ENCODE measurements at places on chromosomes 5 and 9.

DNA sequence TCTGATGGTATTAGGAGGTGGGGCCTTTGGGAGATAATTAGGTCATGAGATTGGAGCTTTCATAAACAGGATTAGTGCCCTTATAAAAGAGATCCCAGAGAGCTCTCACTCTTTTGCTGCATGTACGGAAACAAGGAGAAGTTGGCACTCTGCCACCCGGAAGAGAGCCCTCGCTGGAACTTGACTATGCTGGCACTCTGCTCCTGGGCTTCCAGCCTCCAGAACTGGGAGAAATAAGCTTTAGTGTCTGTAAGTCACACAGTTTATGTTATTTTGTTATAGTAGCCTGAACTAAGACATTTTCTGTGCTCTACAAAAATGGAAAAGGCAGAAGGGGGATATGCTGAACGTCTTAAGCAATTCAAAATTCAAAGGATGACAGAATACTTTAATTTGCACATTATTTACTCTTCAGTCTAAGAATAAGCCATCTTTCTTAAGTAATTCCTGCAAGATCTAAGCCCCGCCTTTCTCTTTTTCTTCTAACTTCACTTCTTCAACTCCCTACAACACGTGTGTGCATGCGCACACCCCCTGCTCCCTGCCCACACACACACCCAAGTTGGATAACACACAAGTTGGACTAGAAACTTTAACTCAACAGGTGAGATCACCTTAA, 17.3 kb downstream of the NFIB start:
- DNase-seq: no peak

DNA sequence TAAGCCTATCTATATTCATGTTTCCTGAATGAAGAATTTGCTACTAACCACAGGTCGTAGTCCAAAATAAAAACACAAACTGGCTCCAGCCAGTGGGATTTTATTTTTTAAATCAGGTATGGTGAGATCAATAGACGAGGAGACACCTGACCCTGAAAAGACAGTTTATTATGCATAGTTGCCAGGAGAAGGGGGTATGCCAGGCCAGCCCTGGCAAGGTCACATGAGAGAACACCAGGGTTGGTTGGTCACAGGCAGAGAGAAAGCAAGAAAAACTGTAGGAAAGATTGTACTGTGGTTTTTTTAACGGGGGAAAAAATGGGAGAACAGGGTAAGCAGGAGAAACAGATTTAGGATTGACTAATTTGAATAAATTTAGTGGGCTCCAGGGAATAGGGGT, 125.3 kb downstream of the CDH18 start:
- no peak for DNase-seq

DNA sequence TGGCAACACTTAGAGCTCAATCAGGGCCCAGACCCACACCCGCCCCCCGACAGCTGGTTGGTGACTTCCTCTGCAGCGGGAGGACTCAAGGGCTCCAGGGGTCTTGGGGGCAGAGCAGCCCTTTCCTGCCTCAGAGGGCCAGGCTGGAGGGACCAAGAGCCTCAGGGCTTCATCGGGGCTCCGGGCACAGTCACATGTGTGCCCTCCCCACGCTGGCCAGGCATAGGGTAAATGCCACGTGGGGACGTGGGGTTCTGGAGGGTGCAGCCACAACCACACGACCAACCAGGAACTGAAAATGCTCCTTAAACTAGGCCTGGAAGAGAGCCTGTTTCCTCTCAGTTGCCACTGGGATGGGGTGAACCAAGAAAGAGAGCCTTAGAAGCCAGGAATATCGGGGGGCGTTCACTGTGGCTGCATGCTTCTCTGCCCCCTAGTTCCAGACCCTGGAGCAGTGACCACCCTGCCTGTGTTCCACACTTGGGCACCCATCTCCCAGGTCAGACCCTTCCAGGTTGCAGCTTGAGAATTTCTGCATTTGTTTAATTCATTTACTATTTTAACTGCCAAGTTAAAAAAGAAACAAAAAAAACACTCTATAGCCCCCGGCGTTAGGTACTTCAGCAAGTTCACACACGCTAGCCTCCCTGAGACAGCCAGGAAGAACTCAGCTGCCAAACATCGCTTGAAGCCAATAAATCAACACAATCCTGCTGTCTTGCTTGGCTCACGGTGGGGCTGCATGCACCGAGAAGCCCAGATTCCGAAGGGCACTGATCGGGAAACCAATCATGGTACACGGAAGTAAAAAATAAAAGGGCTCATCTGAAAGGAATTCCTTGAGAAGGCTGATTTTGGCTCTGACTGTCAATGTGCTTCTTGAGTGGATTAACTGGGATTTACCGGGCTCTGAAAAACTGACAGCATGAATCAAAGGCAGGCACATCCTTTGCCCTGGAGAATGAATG, 56.1 kb upstream of the PHYKPL start:
- DNase-seq: no peak

DNA sequence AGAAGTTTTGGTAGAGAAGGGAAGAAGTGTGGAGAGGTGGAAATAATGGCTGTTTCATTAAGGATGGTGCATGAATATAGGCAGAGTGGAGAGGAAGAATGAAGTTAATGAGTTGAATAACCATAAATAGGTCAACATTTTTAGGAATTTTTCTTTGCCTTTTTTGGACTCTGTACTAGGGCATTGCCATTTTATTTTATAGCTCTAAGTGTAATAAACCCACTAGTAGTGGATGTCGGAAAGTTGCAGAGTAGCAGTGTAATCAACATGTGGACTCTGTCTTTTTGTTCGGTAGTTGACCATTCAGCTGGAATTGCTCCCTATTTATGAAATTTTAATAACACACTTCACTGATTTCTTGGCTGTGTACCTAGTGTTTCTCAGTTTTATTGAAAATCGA, 199.1 kb downstream of the WDR70 start:
- no peak for DNase-seq

- DNase-seq: no peak
These were observed 813 bp downstream of the ERMP1 start for GRCh38 chr9:5832071-5832537.

GRCh38 chr9:79501546-79501945, 70.2 kb upstream of the TLE4 start:
- no peak for DNase-seq

- no peak for DNase-seq
These were observed 8.1 kb downstream of the IDNK start for GRCh38 chr9:83630938-83631457.

GRCh38 chr9:109639674-109640579, 140.1 kb upstream of the PALM2AKAP2 start:
- DNase-seq: peak; percentile 79

GRCh38 chr5:80781356-80781755, 126.6 kb upstream of the DHFR start:
- DNase-seq: peak; percentile 50

GRCh38 chr9:18296702-18297055, 177.3 kb upstream of the ADAMTSL1 start:
- no peak for DNase-seq

GRCh38 chr5:158820891-158821290, 278.8 kb downstream of the EBF1 start:
- no peak for DNase-seq

- no peak for DNase-seq
These were observed 740 bp upstream of the TRMT10B start for GRCh38 chr9:37752642-37753488.

DNA sequence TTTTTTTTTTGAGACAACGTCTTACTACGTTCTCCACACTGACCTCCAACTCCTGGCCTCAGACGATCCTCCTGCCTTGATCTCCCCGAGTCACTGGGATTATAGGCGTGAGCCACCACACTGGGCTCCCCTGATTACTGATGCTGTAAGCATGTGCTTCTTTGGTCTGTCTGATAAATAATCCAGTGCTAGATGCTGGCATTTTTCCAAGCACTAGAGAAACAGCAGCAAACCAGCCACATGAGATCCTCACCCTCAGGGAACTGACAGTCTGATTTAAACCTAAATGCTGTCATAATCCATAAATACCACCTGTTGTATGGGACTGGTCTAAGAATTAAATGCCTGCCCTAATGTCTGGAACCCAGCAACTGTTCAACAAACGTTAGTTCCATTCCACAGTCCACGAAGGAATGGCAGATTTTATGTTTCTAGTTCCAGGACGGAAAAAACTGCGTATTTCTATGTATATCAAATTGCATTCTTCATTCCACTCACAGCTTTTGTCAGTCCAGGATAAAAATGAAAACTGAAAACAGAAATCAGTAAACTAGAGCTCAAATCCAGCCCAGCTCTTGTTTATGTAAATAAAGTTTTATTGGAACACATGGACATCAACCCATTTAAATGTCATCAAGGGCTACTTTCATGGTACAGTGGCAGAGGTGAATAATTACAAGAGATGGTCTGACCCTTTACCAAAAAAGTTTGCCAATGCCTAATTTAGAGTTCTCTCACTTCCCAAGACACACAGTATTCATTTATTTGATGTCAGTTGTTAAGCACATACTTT, 20.1 kb downstream of the SLC35D2 start:
- no peak for DNase-seq

- no peak for DNase-seq
These were observed 125.0 kb downstream of the STARD4 start for GRCh38 chr5:111387361-111387760.

- DNase-seq: no peak
These were observed 69.9 kb downstream of the RCL1 start for GRCh38 chr9:4862506-4863250.

- DNase-seq: no peak
These were observed 129.0 kb downstream of the ICE1 start for GRCh38 chr5:5551499-5551898.

GRCh38 chr5:1755321-1755949, 44.2 kb downstream of the MRPL36 start:
- DNase-seq: no peak

GRCh38 chr5:122996091-122996490, 40.4 kb downstream of the PPIC start:
- DNase-seq: no peak

GRCh38 chr9:109012009-109012875, 1.1 kb downstream of the CTNNAL1 start:
- peak; percentile 87 for DNase-seq

DNA sequence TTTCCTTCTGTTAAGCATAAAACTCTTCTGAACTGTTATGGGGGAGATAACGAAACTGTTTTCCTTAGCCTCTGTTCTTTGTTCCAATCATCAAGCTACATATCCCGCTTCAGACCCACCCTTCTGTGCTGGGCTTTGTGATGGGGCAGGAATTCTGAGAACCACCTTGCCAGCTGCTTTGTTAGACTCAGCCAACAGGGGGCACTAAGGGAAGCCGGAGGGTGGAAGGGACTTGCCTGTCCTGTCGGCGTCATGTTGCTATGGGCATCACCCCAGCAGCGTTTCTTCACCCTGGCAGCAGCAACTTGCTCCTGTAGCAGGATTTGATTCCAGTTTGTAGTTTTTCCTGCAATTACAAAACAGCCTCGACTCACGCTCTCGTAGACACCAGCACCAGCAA, 169.1 kb downstream of the CAAP1 start:
- DNase-seq: no peak

DNA sequence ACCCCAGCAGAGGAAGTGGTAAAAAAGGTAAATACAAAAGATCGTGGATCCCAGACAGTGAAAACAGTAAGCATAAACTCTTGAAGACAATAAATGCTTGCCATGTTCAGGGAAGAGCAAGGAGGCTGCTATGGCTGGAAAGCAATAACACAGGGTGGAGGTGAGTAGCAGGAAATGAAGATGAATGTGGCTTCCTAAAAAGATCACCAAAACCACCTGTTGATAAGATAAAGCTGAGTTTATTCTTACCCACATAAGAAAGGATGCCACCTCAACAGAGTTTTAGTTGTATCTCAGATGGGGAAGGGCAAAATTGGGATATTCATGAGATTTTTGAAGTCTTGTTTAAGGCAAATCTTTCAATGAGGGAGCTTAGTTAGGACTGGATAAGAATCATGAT, 273.3 kb downstream of the MSX2 start:
- no peak for DNase-seq

DNA sequence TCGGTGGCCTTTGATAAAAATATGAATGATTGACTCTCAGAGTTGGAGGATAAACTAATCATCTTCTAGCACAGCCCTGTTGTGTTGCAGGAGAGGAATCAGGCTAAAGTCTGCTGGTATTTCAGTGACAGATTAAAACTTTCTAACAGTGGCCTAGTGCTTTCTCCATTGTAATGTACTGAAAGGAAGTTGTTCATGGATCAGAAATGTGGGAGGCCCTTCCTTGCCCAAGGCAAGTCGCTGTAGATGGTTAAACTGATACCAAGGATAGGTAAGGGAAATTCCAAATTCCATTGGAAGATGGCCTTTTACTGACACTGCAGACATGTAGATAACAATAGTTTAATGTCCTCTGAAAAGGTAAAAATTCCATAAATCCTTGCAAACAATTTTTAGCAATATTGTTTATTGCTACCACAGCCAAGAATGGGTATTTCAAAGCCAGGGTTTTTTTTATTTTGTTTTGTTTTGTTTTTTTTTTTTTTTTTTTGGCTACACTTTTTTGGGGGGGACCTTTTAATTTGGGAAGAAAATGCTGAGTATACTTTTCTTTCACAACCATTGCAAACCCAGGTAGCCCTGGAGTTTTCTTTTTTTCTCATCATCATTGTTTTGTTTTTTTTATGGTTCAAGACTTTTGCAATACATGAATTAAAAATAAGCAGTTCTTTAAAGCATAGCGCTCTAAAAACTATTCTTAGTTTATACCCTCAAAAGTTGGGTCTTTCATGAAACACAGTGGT, 35.5 kb downstream of the WDR36 start:
- peak; percentile 14 for DNase-seq

DNA sequence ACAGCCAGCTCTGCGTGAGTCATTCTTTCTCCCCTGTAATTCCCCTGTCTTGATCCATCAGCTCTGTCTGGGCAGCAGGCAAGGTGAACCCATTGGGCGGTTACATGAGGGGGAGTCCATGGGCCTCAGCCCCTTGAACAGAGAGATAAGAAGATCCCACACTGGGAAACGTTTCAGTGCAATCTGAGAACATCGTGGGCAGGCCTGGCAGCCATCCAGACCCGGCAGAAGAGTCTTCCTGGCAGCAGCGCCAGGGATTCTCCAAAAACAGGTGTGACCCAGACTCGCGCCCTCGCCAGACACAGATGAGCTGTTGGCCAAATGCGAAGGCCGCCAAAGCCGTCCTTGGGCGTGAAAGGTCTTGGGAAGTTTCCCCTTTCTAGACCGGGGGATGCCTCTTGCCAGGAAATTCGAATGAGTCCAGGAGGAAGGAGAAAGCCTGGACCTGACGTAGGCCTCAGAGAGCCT, 6.4 kb upstream of the SLC12A7 start:
- peak; percentile 79 for DNase-seq

DNA sequence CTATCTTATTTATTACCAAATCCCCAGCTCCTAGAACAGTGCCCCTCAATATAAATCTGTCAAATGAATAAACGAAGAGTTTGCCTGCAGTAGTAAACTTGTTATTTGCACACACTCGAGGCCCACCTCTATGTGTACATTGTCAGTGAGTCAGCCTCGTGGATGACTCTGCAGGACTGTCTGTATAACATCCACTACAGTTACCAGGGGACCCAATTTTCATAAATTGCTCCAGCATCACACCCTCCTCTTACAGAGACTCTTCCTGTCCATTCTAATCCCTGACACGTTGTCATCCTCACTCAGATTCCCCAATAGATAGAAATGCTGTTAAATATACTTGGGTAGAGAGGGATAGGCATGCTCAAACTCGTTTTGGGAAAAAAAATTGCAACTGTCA, 478.5 kb downstream of the RAB3C start:
- no peak for DNase-seq

All from PC-9 (cell line).